Left lung (tissue), 14 donors: ENCODE measurements at places on chromosomes 12 and 14.

- no peak for DNase-seq
These were observed 2.8 kb downstream of the WSB2 start for GRCh38 chr12:118058227-118058626.

GRCh38 chr12:76255692-76256091 is 92.5 kb downstream of the BBS10 start:
- DNase-seq: no peak

- DNase-seq: no peak
These were observed 28.3 kb downstream of the FRMD6 start for GRCh38 chr14:51680031-51680430.

- peak; percentile 78 for DNase-seq
These were observed 2.0 kb downstream of the MGP start for GRCh38 chr12:14883686-14884085.

GRCh38 chr12:1656902-1657301 is 27.9 kb downstream of the WNT5B start:
- no peak for DNase-seq

- DNase-seq: no peak
These were observed 189.7 kb downstream of the TTC7B start for GRCh38 chr14:90626550-90626949.

- no peak for DNase-seq
These were observed 27.4 kb upstream of the RXYLT1 start for GRCh38 chr12:63752283-63752682.

- no peak for DNase-seq
These were observed 21.2 kb downstream of the ASB2 start for GRCh38 chr14:93954900-93955849.

GRCh38 chr12:49296836-49297694 is 2.1 kb downstream of the PRPH start:
- peak; percentile 20 for DNase-seq

DNA sequence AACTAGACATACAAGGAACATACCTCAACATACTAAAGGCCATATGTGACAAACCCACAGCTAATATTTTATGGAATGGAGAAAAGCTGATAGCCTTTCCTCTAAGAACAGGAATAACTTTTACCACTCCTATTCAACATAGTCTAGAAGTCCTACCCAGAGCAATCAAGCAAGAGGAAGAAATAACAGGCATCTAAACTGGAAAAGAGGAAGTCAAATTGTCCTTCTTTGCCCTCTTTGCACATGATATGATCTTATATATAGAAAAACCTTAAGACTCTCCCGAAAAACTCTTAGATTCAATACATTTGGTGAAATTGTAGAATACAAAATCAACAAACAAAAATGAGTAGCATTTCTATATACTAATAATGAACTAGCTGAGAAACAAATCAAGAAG is 110.0 kb downstream of the ATP23 start:
- no peak for DNase-seq
